ENCODE measurements at places on chromosomes 6 and 20. TPM values are rescaled to one million over a fixed set of nuclear protein-coding genes. Genes with fewer than 3 reads are reported as not detected.

GRCh38 chr6:166775180-166775922, 148.3 kb upstream of the RPS6KA2 start:
- no peaks in the 10 kb centered on the region for H3K36me3 ChIP-seq
- peaks cover 13% of the 10 kb centered on the region for H3K4me1 ChIP-seq
- H3K4me3 ChIP-seq, result no peak overlapping the region
- no peak overlapping the region for H3K27ac ChIP-seq

DNA sequence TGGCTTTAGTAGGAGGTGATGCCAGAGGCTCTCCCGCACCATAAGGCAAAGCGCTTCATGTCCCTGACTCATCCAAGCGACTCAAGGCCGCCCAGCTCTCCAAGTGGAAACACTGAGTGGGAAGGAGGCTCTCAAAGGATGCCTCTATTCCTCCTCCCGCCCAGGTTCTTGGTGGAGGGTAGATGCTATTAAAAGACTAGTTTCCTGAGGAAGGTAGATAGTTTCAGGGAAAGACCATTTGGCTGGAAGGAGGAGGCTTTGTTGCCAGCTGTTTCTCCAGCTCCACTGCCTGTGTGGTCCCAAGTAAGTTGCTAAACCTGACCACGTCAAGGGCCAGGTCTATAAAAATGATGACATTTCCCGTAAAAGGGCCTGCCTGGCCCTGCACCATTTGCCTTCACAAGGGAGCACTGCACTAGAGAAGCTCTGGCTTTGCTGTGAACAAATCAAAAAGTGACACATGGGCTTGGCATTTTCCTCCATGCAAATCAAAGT, 48.2 kb downstream of the GMDS start:
- no peaks in the 10 kb centered on the region for H3K27me3 ChIP-seq
- DNase-seq, result no peak
- H3K27ac ChIP-seq, result no peak overlapping the region
- H3K4me3 ChIP-seq, result no peak overlapping the region
- H3K4me1 ChIP-seq, result no peaks in the 10 kb centered on the region
- H3K36me3 ChIP-seq, result no peaks in the 10 kb centered on the region

GRCh38 chr20:25221592-25222460, 26.1 kb upstream of the PYGB start:
- no peaks in the 10 kb centered on the region for H3K27me3 ChIP-seq
- DNase-seq, result no peak
- no peak overlapping the region for H3K4me3 ChIP-seq
- H3K4me1 ChIP-seq, result no peaks in the 10 kb centered on the region
- H3K27ac ChIP-seq, result no peak overlapping the region

- no peaks in the 10 kb centered on the region for H3K36me3 ChIP-seq
- no peak overlapping the region for H3K27ac ChIP-seq
Observed at GRCh38 chr6:52186480-52186879, 305 bp downstream of the IL17A start.

Gene PKHD1
- total RNA-seq, result 0.11 TPM

Gene ADGRF5
- 0.06 TPM for total RNA-seq

All from H1 (cell line).